Fibroblast of pulmonary artery (primary cell): ENCODE measurements at places on chromosomes 1 and 21.
A peak's percentile ranks its signal among the peaks of the same experiment; 100 is the strongest.

DNA sequence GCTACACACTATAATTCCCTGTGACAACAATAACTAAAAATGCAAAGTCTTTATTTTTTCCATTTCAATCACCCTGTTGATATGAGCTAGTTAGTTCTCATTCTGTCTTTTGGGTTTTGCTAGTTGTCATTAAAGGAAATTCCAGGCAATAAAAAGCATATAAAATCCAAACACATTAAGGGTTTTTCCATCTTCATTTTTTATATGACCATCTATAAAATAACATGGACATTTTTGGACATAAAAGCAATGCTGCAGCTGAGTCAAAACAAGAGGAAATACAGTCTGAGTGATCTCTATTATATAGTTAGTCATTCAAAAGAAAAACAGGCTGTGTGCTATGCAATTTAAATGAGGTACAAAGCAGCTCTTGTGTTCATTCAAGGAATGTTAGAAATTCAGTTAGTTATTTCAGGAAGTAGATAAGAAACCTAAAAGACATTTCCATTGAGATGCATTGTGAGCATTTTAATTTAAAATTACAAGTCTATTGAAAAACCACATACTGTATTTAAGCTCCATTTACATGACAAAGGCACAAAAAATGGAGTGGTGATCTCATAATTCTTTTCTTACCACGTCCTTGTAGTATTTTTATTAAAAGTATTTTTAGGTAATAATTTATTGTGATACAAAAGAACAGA lies 67.3 kb upstream of the BCL10 start:
- peak; percentile 85 for DNase-seq

GRCh38 chr1:47765236-47765635 lies 231.9 kb downstream of the TRABD2B start:
- DNase-seq: no peak

- no peak for DNase-seq
Measured at GRCh38 chr1:170993151-170993550, 57.8 kb downstream of the MROH9 start.

- no peak for DNase-seq
Measured at GRCh38 chr1:64851664-64852063, 106.8 kb downstream of the RAVER2 start.

DNA sequence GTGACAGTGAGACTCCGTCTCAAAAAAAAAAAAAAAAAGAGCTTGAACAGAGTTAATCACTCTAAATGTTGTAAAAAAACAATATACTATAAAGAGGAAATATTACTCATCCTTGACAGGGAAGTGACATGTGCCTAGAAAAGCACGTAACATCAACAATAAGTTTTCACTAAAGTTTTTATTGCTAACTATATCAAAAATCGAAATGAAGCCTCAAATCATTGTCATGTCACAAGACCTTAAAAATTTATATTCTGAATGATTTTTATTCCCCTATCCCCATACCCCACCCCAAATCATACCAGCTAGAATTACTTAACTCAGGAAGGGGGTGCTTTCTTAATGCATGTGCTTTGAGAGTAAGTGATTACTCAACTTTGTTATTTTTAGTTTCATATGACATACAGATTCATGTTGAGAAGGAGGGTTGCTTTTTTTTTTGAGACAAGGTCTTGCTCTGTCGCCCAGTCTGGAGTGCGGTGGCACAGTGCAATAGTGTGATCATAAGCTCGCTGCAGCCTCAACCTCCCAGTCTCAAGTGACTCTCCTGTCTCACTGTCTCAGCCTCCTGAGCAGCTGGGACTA lies 53.6 kb upstream of the MUTYH start:
- peak; percentile 32 for DNase-seq

- DNase-seq: peak; percentile 4
Measured at GRCh38 chr1:60149251-60149650, 75.7 kb upstream of the C1orf87 start.

DNA sequence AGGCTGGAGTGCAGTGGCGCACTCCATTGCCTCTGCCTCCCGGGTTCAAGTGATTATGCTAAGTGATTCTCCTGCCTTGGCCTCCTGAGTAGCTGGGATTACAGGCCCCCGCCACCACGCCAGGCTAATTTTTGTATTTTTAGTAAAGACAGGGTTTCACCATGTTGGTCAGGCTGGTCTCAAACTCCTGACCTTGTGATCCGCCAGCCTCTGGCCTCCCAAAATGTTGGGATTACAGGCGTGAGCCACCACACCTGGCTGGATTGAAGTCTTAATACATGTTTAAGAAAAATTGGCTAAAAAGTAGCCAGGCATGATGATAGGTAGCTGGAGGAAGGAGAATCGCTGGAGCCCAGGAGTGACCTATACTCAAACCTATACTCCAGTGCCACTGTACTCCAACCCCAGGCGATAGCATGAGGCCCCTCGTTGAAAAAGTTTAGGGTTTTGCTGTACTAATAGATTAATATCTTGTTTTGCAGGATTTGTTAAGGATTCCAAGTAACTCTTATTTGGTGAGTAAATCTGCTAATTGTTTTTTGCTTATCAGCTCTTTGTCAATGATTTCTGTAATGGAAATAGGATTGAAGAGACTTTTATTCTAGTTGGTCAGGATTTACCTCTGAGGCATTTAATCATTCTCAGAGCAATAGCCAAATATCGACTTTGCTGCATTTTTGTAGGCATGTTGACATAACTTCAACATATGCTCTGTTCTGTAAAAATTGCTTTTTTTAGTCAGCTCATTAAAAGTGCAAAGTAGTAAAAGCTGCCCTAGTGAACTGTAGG lies 2.0 kb downstream of the RCC1 start:
- no peak for DNase-seq

- DNase-seq: no peak
Measured at GRCh38 chr1:212060632-212061472, 25.3 kb downstream of the DTL start.

DNA sequence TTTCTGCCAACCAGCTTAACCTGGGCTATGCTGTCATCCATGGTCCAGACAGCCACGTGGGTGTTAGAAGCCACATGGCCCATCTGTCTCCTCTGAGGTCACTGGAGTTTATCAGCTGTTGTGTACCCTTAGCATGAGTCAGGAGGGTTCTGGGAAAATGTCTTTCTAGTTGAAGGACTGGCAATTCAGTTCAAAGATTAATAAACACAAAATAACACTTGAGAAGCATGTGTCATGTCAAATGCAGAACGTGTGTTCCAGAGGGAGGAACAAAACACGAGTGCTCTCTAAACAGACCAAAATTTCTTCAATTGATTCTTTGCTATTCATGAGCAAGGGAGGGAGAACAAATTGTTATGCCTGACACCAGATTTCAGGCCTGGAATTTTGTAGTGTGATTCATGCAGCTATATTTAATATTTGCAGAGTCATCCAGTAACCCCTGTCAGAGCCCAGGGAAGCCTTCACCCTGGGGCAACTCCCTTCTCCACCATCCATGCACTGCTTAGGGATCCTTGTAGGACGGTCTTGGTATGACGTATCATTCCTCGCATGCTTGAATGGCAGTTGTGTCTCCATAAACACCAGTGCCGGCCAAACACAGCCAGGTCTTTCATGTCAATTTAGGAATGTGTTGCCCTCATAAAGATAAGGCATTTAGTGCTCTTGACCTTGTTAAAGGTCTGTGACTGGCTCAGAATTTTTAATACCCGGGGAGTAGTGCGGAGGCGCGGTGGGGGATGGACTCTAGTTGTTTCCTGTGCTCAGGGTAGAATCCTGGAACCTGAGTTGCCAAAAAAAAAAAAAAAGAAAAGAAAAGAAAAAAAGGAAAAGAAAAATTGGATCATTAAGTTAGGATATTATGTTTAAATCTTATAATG lies 27.7 kb upstream of the DYRK1A start:
- peak; percentile 97 for DNase-seq

- peak; percentile 42 for DNase-seq
Measured at GRCh38 chr1:56417646-56418045, 161.7 kb downstream of the PLPP3 start.
